ENCODE measurements at places on chromosomes 1 and 21. TPM values are rescaled to one million over a fixed set of nuclear protein-coding genes. Genes with fewer than 3 reads are reported as not detected.

- DNase-seq = no peak
Measured at GRCh38 chr1:114008993-114009392, 29.7 kb downstream of the OLFML3 start.

DNA sequence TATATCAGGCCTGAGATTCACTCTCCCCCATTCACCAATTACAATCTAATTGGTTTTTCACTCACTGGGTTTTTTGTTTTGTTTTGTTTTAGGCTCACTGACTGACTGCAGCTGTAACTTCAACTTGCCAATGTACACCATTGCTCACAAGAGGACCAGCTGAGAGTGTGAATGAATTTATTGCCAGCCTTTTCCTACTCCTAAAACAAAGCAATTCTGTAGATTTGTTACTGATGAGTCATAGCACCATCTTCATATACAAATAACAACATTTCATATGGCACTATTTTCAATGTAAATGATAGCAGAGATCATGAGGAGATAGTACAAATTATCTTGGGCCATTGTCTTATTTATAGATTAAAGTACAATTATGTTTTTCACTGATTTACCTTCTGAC is 76.0 kb upstream of the DPYD start:
- DNase-seq = no peak

GRCh38 chr1:97654876-97655585 is 265.8 kb downstream of the DPYD start:
- DNase-seq = no peak

DNA sequence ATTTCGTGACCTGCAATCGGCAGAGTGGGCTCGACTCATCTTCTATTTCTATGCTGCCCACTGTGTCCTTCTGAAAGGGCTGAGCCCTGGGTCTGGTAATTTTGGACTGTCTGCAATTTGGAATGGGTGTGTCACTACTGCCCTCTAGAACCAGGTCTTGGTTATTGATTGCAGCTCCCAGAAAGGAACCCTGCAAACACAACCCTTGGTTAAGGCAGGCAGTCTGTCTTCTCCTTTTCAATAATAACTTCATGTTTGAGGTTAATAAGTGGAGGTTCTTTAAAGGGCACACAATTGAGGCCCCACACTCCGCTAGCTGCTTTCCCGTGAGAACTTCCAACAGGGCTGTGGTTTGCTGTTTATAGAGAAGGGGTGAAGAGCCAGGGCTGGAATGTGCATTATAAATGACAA is 79.9 kb upstream of the LYST start:
- DNase-seq = no peak

DNA sequence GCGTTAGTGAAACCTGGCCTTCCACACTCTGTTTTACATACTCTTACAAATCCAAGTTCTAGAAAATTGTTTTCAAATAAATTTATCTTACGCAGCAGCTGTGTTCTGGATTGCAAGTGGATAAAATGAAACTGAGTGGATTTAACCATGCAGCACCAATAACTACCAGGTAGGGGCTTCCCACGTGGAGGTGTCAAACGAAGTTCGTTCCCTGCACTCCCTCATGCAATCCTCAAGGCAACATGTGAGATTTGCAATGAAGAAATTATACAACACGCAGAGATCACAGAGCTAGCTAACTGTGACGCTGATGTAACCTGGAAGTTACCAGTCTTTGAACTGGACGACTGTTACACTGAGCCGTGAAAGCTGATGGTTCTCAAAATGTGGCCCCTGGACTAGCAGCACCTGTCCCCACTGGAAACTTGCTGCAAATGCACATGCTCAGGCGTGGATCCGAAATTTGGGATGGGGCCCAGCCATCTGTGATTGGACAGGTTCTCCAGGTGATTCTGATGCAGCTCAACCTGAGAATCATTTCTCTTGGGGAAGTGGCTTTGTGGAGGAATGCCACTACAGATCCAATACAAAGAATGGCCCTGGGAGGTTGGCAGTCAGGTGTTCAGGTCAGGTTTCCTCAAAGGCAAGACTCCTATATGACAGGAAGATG is 36.3 kb downstream of the RSPH1 start:
- no peak for DNase-seq

DNA sequence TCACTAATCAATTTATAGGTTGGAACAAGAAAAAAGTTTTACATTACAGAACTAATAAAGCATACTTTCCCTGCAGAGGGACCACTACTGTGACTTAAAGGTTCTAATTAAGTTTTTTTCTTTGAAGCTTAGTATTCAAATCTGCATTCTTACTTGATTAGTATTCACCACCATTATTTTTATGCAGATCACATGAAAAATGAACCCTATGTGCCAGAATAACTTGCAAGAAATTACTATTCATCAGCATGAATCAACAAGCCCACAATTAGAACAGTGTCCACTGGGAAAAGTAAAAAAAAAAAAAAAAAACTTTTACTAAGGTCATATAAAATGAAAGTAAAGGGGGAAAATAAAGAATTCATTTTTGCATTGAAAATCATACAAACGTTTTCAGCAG is 90.8 kb downstream of the SMYD3 start:
- no peak for DNase-seq

DNA sequence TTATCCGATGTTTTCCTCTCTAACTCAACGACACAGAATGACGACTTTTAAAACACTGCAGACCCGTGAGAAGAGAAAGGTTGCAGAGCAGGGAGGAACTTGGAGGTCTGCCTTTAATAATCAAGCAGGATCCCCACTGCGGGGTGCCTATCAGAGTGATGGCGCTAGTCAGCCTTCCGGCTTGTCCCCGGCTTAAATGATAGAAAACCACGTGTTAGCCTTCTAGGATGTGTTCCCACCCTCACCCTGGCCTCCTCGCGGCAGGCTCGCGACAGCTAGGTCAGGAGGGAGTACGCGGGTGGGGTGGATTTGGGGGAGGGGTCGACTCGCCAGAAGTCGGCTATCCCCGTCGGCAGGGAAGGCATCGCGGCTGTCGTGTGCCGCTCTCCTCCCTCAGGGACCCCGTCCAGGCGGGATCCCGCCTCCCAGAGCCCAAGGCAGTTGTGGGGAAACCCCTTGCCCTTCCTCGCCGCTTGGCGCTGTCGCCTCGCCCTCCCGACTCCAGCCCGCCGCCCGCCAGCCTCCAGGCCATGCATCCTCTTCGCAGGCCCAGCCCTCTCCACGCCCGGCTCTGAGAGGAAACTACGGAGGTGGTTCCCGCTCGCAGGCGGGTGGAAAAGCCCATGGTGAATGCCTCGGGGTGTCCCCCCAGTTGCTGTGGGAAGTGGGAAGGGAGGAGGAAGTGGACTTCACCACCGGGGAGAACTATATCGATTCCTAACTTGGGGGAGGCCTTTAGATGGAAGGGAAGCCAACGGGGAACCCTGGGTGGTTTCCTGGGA is 1.1 kb upstream of the SMG7 start:
- DNase-seq = peak; percentile 45

- no peak for DNase-seq
Measured at GRCh38 chr1:18855573-18855972, 3.9 kb downstream of the TAS1R2 start.

GRCh38 chr21:43600642-43601402 is 58.5 kb downstream of the HSF2BP start:
- DNase-seq = no peak

DNA sequence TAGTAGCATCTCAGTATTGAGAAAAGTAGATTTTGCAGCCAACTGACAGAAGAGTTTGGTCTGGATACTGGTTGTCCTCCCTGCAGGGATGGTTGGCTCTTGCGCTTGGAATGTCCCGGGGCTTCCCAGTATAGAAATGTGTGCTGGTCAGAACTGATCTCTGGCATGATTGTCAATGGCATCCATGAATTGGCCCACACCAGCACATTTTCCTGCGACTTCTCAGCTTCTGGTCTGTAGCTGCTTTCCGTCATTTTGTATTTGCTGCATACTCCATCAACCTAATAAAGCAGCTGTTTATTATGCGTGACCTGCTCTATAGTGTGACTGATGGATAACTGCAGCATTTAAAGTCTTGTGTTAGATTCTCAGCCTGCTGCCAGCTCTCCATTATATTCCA is 203.7 kb downstream of the S1PR1 start:
- no peak for DNase-seq

- DNase-seq = no peak
Measured at GRCh38 chr1:59698386-59698785, 116.4 kb upstream of the HOOK1 start.

DNA sequence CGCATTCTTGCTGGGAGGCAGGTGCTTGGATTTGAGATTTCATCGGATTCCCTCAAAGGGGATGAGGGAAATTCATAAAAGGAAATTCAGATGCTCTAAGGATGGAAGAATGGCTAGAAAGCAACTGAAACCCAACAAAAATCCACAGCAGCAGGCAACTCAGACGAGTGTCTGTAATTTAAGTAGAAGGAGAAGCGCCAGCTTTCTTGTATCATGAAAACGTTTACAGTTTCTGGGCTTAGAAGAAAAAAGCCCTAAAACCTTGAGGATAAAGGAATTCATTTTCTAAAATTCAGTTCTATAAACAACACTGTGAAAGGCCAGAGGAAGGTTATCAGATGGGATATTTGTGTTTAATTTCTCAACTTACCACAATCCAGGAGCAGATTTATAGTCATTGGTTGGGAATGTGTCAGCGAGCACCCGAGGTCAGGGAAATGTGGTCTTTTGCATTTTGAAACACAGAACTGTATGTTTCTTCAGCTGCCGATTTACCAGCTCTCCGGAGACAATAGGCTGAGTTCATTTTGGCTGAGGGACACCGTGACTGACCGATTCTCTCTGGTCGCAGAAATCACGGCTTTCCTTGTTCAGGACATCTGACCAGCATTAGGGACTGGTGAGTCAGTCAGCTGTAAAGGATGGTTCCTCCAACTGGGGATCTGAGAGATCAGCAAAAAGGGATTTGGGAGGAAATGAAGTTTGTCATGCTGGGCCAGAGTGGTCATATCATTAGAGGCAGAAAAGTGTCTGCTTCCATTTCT is 111.6 kb upstream of the ERRFI1 start:
- no peak for DNase-seq

GRCh38 chr1:180562640-180563025 is 3.9 kb downstream of the OVAAL start:
- no peak for DNase-seq

DNA sequence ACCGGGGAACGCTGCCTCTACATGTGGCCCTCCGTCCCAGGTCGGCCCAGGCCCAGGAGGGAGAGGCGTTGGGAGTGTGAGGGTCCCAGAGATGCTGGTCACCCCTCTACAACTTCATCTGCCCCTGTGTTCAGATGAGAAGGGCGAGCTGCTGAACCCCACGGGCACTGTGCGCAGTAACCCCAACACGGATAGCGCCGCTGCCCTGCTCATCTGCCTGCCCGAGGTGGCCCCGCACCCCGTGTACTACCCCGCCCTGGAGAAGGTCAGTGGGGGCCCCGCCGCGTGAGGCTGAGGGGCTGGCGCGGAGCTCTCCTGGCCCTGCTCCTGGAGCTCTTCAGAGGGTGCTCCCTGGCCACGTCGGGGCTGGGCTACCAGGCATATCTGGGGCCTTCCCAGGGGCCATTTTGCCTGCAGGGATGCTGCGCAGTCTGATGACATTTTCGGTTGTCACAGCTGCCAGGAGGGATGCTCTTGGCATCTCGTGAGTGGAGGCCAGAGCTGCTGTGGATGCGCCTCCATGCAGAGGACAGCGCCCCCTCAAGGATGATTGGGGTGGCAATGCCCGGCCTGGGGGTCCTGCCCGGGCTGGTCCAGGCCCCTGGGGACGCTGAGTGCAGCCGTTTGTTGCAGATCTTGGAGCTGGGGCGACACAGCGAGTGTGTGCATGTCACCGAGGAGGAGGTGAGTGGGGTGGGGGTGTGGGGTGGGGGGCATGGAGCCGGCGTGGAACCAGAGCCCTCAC is 68.6 kb downstream of the PIK3CD start:
- no peak for DNase-seq

- no peak for DNase-seq
Measured at GRCh38 chr1:34711485-34711884, 43.4 kb upstream of the GJB5 start.

DNA sequence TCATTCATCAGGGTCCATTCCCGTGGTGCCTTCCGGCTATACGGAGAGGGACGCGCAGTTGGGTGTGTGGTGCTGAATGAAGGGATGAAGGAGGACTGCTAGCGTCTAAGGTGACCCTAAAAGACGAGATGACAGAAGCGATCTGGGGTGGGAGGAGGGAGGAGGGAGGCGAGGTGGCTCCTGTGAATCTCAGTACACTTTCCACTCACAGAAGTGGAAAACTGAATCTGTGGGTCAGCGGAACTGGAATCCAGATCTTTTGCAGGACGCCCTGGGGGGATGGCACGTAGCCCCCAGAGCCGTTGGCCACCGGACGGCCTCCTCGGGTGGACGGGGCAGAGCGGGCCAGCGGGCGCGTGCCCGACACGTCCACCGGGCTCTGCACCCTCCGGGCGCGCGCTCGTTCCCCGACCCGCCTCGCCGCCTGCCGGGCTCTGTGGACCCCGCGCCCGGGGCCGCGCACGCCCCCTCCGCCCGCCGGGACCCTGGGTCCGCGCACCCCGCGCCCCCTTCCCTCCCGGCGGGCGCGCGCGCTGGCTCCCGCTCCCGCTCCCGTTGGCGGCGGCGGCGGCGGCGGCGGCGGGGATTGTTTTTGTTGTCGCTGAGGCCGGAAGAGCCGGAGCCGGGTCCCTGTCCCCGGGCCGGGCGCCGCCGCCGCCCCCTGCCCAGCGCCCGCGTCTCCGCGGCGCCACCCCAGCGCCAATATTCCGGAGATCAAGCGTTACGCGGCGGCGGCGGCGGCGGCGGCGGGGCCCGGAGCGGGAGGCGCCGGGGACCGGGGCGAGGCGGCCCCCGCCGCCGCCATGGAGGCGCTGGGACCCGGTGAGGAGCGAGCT is at the start of gene AGO4:
AGO4 (plus strand) TSS at position 403 of the 836 bp plus-strand sequence; CDS start at position 804, 401 bp downstream.
- DNase-seq = peak; percentile 22

- no peak for DNase-seq
Measured at GRCh38 chr1:200036619-200037270, 9.2 kb downstream of the NR5A2 start.

- no peak for DNase-seq
Measured at GRCh38 chr1:76125473-76126219, 51.1 kb downstream of the ST6GALNAC3 start.

DNA sequence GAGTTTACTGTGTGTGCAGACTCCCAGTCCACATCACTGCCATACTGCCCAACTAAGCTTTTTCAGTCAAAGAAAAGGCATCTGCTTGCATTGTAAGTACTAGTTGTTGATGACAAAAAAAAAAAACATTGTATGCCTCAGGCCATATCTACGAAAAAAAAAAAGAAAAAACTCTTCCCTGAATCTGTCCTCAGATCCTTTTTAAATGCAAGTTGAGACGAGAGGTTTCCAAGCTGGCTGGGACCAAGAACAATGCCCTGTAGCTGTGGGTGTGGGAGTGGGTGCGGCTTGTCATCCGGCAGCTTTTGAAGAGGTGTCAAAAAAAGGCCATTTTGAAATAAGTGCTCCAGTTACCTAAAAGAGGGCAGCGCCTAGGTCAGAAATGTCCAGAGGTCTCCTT is 29.2 kb upstream of the HHAT start:
- no peak for DNase-seq

- no peak for DNase-seq
Measured at GRCh38 chr1:86841116-86841515, 72.8 kb downstream of the SELENOF start.

- DNase-seq = no peak
Measured at GRCh38 chr1:206108635-206109034, 8.6 kb downstream of the AVPR1B start.

GRCh38 chr1:161492827-161493226 is 12.4 kb upstream of the FCGR2A start:
- DNase-seq = no peak

Gene RGS18
- 4.9 TPM for polyA plus RNA-seq

Gene UBL4B
- polyA plus RNA-seq = not detected

Gene CD247
- 1.2 TPM for polyA plus RNA-seq

Gene C8B
- polyA plus RNA-seq = not detected

Gene ASTN1
- not detected for polyA plus RNA-seq

Gene GBP7
- not detected for polyA plus RNA-seq

Gene TSPEAR
- not detected for polyA plus RNA-seq

Gene GREM2
- not detected for polyA plus RNA-seq

Gene SYCP1
- polyA plus RNA-seq = not detected

Gene CTSS
- 549 TPM for polyA plus RNA-seq
